Gastroesophageal sphincter (tissue), 4 donors: ENCODE measurements at places on chromosomes 2 and 18. TPM values are rescaled to one million over a fixed set of nuclear protein-coding genes. Genes with fewer than 3 reads are reported as not detected.

Gene PLEK
- total RNA-seq, result 33.0 TPM

Gene RAB6C
- 0.46 TPM for total RNA-seq

Gene TTN
- 10.5 TPM for total RNA-seq

Gene KIF5C
- total RNA-seq, result 3.3 TPM

Gene GALNT14
- 0.15 TPM for total RNA-seq

Gene MYO3B
- total RNA-seq, result not detected

DNA sequence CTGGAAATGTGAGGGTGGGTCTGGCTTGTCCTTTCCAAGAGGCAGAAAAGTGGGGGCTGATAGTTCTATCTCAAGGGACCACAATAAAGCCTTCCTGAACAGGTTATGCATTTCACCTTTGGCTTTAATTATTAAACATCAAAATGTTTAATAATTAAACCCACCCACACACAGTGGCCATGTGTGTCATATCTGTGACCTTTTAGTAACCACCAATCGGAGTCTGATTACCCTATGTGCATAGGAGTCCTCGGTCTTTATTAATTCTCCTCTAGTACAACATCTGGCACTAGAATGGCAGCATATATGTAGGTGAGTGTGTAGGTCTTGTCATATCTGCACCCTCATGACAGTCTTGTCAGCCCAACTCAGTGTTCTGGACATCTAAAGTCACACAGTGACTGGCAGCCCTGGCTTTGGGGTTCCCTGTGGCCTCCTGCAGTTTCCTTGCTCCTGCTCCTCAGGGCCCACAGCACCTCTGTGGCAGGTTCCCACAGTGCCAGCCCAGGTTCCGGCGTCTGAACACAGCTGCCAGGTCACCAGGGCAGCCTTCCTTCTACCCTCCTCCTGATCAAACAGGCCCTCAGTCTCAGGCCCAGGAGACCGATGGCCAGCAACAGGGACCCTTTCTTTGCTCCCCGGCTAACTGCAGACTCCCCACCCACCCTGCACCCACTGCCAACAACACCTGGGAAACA is 100.9 kb downstream of the MTCL1 start:
- ATAC-seq, result no peak

- no peak for ATAC-seq
These were observed 90.3 kb upstream of the CDH2 start for GRCh38 chr18:28267276-28267675.

- ATAC-seq, result no peak
These were observed 125.8 kb downstream of the MTCL1 start for GRCh38 chr18:8831112-8831511.

DNA sequence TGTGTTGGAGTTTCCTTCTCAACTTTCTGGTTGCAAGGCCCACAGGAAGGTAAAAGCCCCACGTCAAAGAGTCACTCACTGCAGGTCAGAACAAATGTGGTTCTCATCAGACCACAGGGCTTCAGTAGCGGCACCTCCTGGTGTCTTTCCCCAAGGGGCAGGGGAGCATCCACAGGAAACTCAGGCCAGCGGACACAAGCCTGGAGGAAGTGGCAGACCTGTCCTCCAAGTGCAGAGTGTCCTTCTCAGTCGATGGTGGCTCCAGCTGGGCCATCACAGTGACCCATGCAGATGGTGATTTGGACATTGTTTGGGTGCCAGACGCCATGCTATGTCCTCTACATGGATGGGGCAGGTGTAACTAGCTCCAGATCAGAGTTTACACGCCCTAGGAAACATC is 84.9 kb downstream of the ACKR3 start:
- no peak for ATAC-seq

GRCh38 chr18:38612904-38613303 is 1047.3 kb upstream of the CELF4 start:
- ATAC-seq, result no peak

- ATAC-seq, result no peak
These were observed 29.7 kb downstream of the CCDC141 start for GRCh38 chr2:179020156-179020750.

DNA sequence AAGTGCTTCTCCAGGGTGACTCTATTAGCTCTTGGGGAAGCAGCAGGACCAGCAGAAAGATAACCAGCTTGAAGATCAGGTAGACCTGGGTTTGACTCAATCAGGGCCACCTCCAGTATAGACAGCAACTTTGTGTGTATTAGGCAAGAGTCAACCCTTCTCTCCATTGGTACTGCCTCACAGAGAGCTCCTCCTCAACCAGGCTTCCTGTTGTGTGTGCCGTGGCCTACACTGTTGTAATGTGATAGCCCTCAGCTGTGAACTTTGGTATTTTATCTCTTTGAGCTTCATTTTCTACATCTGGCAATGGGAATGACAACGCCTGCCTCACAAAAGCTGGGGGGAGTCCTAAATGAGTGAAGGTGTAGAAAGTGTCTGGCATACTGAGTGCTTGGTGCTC is 17.0 kb upstream of the MAP3K20 start:
- ATAC-seq, result no peak

GRCh38 chr2:98759338-98759737 is 28.4 kb upstream of the MGAT4A start:
- ATAC-seq, result no peak

- no peak for ATAC-seq
These were observed 67.9 kb upstream of the ST3GAL5 start for GRCh38 chr2:85956646-85957039.

- ATAC-seq, result no peak
These were observed 1.1 kb upstream of the HDHD2 start for GRCh38 chr18:47151439-47151838.
